ENCODE measurements at places on chromosomes 1 and 21. TPM values are rescaled to one million over a fixed set of nuclear protein-coding genes. Genes with fewer than 3 reads are reported as not detected.

The CLCA4 gene
- not detected for total RNA-seq

GRCh38 chr1:226634611-226635246, 86.2 kb downstream of the STUM start:
- DNase-seq: no peak

- DNase-seq: no peak
These were observed 18.0 kb downstream of the PTPRU start for GRCh38 chr1:29254346-29254745.

- no peak for DNase-seq
These were observed 123.8 kb upstream of the CHRM3 start for GRCh38 chr1:239262538-239262937.

The FASLG gene
- not detected for total RNA-seq
